ENCODE measurements at places on chromosomes 1 and 21.

GRCh38 chr1:172255223-172255560 is 165.3 kb upstream of the C1orf105 start:
- DNase-seq = no peak

DNA sequence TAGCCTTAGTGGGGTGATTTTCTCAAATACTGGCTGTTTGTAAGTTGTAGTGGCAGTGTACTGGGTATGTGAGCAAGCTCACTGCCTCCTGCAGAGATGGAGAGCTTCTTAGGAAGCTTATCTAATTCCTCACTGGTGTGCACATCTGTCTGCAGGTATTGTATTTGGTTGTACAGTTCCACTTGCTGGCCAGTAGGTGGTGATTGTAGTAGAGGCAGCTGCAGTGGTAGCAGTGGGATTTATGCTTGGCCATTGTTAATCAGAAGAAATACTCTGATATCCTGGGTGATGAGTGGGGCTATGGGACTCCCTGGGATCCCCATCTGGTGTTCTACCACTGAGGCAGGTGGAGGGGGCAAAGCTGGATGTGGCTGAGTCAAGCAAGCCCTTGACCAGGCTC is 276.1 kb upstream of the SPAG17 start:
- no peak for DNase-seq

DNA sequence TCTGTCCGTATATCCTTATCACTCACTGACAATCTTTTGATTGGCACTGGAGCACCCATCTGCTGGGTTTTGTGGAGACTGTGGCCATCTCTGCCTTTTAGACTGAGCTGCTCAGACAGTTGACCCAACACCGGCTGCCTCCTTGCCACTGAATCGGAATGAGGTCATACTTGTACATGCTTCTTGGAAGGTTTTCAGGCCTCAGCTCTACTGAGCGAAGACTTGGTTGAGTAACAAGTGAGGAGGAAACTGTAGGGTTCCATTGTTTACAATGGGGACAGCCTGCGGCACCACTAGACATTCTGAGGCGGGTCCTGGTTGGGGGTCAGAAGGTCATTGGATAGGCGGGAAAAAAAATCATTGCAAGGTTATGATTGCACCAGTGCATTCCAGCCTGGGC is 320.3 kb downstream of the KIF26B start:
- no peak for DNase-seq

GRCh38 chr1:94395231-94395630 is 23.0 kb upstream of the ABCD3 start:
- no peak for DNase-seq

DNA sequence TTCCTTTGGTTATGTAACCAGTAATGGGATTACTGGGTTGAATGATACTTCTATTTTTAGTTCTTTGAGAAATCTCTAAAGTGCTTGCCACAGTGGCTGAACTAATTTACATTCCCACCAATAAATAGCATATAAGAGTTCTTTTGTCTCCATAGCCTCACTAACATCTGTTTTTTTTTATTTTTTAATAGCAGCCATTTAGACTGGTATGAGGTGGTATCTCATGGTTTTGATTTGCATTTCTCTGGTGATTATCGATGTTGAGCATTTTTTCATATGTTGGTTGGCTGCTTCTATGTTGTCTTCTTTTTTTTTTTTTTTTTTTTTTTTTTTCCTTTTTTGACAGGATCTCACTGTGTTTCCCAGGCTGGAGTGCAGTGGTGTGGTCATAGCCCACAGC is 132.6 kb upstream of the L1TD1 start:
- no peak for DNase-seq

DNA sequence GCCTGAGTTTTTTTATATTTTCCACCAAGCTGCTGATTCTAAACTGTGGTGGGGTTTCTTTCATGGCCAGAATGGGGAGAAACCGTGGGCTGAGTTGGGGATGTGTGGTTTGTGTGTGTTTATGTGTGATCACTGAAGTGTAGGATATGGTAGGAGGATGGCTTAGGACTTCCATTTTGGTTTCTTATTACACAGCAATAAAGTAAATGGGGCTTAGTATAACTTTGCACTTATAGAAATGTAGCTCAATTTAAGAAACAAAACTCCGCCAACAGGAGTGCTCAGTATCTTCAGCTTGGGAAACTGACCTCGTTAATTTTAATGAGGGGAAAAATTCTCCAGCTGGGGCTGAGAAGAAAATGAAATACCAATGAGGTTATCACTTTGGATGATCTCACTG is 77.8 kb downstream of the PBX1 start:
- DNase-seq = no peak

DNA sequence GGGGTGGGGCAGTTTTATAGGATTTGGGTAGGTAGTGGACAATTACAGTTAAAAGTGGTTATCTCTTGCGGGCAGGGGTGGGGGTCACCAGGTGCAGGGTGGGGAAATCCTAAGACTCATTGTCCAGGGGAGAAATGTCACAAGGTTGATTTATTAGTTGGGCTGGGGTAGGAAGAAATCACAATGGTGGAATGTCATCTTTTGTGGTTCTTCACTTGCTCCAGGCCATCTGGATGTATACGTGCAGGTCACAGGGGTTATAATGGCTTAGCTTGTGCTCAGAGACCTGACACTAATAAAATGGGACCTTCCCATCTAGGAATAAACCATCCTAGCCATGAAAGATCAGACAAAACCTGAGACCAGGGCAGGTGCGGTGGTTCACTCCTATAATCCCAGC is 11.5 kb downstream of the TEX46 start:
- DNase-seq = no peak

DNA sequence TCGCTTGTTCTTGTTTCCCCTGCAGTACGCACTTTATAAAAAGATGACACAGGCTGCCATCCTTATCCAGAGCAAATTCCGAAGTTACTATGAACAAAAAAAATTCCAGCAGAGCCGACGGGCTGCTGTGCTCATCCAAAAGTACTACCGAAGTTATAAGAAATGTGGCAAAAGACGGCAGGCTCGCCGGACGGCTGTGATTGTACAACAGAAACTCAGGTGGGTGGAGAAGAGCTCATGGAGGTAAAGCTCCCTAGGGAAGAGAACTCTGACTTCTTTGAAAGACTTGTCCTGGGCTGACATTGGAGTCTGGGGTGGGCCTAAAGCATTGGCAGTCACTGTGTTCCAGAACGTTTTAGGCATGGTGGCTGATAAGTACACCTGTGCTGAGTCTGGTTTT is 19.9 kb upstream of the VAMP3 start:
- no peak for DNase-seq

- DNase-seq = no peak
These were observed at the start of gene TMPRSS2 for GRCh38 chr21:41507521-41508414. Gene TMPRSS2, minus strand, starts transcription at chr21:41508158. Its CDS starts 10,025 bp downstream, at chr21:41498133.

- no peak for DNase-seq
These were observed 112.7 kb downstream of the VPS13D start for GRCh38 chr1:12342401-12343003.

GRCh38 chr1:202661136-202661845 is 49.0 kb downstream of the SYT2 start:
- DNase-seq = no peak

DNA sequence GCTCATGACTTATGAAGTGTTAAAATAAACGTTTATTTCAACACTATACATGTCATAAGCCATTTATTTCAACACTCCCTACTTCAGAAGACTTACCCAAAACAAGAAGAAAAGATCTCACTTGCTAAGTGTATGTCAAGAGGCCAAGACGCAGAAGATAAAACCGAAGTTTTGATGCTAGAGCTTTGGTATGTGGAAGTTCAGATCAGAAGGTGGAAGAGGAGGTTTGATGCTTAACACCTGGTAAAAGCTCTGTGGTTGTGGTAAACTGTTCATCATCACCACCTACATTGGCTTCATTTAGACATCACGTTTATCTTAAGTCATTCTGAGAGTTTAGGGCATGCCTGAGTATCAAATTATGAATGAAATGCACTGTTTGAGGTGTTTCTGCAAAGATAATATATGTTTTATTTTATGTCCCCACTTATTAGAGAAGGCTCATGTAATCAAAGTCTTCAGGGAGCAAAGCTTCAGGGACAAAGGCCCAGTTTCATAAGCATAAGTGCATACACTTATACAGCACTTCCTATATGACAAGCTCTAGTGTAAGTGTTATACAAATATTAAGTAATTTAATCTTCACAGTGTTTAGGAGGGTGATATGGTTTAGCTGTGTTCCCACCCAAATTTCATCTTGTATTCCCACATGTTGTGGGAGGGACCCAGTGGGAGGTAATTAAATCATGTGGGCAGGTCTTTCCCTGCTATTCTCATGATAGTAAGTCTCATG is 533.3 kb downstream of the PTBP2 start:
- DNase-seq = no peak

- no peak for DNase-seq
These were observed 101.6 kb downstream of the ZMYM4 start for GRCh38 chr1:35369922-35370671.

GRCh38 chr1:3012456-3013291 is 8.6 kb upstream of the ACTRT2 start:
- DNase-seq = peak; percentile 27

DNA sequence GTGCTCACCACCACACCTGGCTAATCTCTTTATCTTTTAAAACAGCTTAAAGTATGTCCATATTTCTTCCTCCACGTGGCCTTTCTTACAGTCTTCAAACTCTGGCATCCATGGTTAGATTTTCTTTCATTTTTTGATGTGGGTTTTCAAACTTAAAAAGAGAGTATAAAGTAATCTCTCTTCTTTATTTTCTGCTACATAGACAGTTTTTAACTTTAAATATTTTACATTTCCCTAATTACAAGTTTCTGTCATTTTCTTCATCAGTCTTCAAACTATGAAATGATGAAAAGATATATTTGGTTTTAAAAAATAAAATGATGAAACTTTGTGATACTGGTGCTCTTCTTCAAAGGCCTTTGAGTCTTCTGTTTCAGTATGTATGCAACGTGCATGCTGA is 143.5 kb upstream of the ESRRG start:
- no peak for DNase-seq

- no peak for DNase-seq
These were observed 70.2 kb downstream of the FOXD2 start for GRCh38 chr1:47507881-47508701.

DNA sequence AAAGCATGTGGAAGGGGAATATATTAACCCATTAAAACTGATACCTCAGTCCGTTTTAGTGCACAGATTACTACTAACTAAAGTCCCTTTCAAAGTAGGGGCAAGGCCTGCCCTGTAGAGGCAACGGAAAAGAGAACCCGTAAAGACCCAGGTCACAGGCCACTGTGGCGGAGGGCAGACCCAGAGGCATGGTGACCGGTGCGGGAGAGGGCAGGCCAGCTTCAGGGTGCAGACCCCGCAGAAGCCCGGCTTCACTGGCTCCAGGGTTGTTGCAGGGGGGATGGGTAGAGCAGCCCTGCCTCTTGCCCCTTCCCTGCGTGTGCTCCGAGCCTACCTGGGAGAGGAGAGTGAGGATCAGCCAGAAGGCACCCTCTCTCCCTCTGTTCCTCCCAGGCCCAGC is 17.7 kb downstream of the CNTN2 start:
- no peak for DNase-seq

- DNase-seq = no peak
These were observed 4.9 kb upstream of the MACF1 start for GRCh38 chr1:39199593-39199992.

DNA sequence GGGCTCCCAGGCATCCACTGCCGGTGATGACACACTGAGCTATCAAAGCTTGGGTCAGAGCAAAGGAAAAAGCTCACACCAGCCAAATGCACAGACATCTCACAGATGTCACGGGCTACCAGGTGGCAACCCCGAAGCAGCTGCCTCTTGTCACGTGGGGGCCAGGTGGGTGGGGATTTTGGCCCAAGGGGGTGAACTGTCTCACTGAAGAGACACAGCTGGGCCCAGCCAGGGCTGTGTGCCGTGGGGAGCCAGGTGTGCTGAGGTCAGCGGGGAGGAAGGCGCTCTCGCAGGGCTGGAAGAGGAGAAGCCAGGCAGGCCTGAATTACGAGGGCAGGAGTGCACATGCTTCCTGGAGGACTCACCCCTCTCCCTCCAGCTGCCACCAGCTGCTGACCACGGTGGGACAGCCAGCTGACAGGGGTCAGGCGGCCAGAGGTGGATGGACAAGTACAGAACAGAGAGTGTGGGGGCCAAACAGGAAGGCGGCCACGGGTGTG is 32.4 kb downstream of the KCNN3 start:
- no peak for DNase-seq

DNA sequence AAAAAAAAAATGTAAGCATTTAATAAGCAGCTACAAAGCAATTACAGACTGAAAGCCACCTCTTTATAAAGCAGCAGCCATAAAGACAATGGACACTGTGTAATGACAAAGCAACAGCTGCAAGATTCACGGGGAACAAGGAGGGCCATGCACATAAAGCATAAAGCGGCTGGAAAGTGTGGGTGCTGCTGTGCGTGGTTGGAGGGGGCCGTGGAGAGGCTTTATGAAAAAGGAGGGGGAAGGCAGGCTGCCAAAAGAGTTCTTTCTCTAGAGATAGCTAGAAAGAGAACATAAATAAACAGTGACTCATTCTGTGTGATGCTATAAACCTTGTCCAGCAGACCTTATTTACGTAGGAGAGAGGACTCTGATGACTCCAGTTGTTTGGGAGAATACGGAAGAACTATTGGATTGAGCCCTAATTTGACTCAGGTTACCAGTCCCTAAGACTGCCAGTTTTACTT is 49.3 kb downstream of the ADAMTS1 start:
- no peak for DNase-seq

DNA sequence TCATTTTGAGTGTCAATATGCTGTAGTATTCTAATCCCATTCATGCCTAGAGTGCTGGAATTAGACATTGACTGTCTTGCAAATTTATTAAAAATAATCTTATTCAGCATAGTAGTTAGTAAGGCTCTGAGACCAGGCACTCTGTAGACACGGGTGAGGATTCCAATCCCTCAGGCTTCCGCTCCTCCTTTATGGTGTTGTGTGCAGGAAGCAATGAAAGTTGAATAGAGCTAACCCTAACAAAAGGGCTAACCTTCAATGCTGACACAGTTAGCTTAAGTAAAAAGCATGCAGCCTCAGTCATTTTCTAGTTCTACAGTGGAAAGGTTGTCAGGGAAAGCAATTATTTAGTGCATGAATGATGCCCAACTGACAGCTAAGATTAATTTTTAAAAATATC is 199.6 kb upstream of the SGIP1 start:
- no peak for DNase-seq

DNA sequence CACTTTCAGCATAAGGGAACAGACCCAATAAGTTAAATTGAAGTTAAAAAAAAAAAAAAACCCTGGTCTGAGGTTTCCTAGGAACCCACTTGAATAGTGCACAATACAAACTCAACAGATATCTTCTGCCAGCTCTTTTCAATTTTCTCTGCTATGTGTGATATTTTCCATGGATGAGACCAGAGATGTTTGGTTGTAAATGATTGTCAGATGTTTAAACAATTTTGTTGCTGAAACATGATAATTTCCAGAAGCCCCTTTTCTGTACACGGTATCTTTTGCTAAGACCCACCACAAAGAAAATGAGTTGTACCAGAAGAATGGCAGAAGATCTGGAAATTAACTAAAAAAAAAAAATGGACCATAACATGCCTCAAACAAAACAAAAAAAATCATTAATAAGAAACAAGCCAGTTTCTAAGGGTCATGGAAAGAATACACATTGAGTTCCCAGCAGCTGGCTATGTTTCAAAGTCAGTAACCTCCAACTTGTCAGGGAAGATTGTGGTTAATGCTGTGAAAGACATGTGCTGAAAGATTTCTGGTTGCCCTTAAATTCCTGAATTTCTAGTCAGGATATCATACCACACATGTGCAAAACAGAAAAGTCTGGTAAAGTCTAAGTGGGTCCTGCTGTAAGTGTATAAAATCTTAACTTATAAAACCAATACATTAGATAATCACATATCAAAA is 35.6 kb upstream of the MGST3 start:
- DNase-seq = no peak

- DNase-seq = no peak
These were observed 986.6 kb upstream of the ADAMTS5 start for GRCh38 chr21:27953340-27954045.

Measured in CD4-positive, alpha-beta T cell (primary cell).